ENCODE measurements at places on chromosomes 4 and X.

GRCh38 chr4:17647927-17648326 is 33.5 kb downstream of the MED28 start:
- no peak for DNase-seq

DNA sequence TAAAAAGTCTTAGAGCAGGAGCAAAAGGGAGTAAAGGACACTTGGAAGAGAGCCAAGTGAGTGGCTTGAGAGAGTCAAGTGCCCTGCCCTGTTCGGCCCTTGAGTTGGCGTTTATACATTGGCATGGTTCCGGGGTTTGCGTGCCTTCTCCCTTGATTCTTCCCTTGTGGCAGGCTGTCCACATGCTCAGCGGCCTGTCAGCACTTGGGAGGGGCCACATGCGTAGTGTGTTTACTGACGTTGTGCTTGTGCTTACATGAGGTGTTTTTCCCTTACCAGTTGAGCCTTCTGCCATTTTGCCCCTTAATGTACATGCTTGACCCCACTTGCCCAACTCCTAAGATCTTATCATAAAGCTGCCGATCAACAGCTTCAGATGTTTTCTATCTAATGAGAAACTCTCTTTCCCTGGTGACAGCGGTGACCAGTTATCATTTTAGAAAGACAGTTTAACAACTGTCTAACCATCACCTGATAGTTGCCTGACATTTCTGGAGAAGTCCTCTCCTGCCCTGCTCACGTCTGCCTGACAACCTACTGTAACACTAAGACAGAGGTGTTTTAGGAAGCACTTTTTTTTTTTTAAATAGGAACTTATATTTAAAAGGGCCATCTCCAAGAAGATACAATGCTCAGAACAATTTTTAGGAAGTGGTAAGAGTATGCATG is 49.5 kb upstream of the GC start:
- no peak for DNase-seq

- DNase-seq, result no peak
Measured at GRCh38 chrX:32280921-32281320, 930.4 kb downstream of the DMD start.

GRCh38 chr4:56575820-56576429 is 70.3 kb downstream of the ARL9 start:
- DNase-seq, result peak; percentile 3

DNA sequence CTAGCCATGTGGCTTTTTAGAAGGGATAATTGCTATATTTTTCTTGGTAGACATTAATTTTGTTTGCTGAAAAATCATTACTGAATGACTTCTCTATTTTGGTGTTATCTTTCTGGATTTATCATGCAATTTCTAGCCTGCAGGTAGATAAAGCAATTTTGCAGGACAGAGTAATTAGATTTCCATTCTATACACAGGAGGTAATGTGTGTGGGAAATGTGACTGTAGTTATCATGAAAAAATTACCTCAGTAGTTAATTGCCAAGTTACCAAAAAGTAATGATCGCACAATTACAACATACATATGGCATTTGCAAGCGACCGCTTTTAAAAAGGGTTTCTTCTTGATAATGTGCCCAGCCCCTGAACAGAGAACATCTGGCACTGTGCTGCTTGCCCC is 66.1 kb downstream of the KIT start:
- no peak for DNase-seq

DNA sequence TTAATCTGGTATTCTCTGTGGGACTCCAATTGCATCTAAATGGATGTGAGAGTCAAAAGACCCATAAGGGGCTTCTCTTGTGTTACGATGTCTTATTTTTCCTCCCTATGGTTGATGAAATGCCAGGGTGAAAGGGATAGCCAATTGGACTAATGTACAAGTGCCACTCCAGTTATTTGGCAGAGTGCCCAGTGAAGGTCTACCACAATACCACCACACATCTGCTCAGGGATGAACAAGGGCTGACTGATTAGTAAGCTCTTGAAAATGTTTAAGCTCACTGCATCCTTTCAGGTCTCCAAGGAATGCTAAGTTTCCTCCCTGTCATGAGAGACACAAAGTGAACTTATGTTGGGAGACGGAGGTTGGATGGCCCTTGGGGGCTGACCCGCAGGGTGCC is 57.8 kb downstream of the HEPH start:
- no peak for DNase-seq

All from cerebellum (tissue), 4 donors.